ENCODE measurements at places on chromosomes 5 and 9. TPM values are rescaled to one million over a fixed set of nuclear protein-coding genes. Genes with fewer than 3 reads are reported as not detected.

GRCh38 chr9:132752877-132753592 lies 82.8 kb downstream of the GTF3C4 start:
- no peak for DNase-seq

DNA sequence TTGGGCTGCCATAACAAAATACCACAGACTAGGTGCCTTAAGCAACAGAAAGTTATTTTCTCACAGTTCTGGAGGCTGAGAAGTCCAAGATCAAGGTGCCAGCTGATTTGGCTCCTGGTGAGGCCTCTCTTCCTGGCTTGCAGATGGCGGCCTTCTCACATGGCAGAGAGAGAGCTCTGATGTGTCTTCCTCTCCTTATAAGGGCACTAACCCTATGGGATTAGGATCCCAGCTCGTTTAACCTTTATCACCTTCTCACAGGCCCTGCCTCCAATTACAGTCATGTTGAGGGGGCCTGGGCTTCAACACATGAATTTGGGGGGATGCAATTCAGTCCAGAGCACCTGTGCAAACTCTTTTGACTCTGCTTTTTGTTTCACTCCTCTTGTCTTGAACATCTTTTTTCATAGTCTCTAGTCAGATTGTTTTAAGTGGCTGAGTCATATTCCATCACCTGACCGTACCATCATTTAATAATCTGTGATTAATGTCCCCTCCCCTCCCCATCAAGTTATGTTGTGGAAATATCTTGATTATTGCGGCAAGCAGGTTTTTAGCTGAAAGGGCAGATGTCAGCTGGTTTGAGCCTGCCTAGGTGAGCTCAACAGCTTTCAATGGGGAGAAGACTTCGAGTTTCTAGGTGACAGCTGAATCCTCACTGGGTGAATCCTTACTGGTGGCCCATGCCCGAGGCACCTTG lies 61.8 kb downstream of the NDFIP1 start:
- no peak for DNase-seq

- no peak for DNase-seq
Observed at GRCh38 chr9:126700903-126701812, 87.4 kb downstream of the LMX1B start.

- peak; percentile 93 for DNase-seq
Observed at GRCh38 chr5:181207214-181207959, 2.4 kb upstream of the TRIM7 start.

Gene SLC1A1
- total RNA-seq, result 0.23 TPM

Gene PARP8
- 31.7 TPM for total RNA-seq

Data from activated CD4-positive, alpha-beta T cell treated with anti-CD3 and anti-CD28 coated beads for 36 hours (primary cell).